Stimulated activated CD8-positive, alpha-beta memory T cell treated with anti-CD3 and anti-CD28 coated beads, Interleukin-7, amount 100 ng/mL, for 48 hours (primary cell): ENCODE measurements at places on chromosomes 3 and 15.

DNA sequence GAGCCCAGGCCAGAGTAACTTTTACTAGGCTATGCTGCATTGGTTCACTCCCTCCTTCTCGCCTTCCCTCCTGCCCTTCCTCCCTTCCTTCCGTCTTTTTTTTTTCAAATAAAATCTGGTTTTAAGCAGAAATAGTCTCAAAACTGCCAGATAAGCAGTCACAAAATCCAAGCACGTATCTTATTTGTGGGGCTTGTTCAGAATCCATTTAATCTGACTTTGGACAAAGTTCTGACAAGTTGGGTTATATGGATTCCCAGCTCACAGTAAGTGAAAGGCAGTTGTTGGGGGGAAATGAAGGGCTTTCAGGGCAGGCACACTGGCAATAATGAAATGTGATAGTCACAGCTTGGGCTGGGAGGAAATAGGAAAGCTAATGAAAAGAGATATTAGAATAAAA, 32.0 kb upstream of the PLXND1 start:
- DNase-seq, result no peak

DNA sequence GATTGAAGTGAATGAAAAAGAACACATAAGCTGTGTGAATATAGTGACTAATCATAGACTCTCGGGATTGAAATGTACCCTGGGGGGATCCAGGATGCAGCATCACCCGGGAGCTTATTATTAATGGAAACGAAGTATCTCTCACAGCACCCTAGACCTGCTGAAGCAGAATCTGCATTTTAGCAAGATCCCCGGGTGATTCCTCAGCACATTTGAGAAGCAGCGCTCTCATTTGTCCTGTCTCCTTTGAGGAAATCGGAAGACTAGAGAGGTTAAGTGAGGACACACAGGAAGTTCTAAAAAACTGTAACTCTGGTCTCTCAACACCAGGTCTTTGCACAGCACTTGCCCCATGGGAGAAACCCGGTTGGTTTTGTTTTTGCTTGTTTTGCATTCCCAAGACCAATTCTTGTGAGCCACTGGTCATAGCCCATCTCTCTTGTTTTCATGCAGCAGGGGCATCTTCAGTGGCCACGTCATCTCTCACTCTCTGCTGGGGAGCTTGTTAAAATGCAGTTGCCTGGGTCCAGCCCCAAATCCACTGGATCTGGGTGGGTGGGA, 30.2 kb downstream of the ZNF710 start:
- no peak for DNase-seq

GRCh38 chr3:10312391-10312790, 8.5 kb downstream of the SEC13 start:
- no peak for DNase-seq

DNA sequence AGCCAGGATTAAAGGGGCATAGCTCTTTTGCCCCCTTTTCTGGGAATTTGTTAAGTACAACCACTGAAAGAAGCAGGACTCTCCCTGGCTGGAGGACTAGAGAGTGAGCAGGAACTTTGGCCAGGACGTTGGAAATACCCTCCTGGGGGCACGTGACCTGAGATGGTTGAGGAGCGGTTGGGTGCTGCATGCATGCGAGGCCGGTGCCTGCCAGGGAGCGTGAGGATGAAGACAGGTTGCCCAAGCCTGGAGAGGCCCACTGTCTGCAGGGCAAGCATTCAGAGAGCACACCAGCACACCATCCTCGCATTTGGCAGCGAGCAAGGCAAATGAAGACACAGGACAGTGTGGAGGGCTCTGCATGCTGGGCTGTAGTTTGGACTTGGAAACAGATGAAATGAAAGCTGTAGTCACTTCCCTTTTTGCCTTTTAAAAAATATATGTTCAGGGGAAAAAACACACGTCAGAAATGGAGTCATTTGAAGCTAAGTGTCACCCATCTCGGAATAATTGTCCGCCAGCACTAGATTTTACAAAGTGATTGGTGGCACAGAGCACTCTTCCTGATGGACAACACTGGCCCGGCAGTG, 217.6 kb downstream of the SLCO3A1 start:
- no peak for DNase-seq

- DNase-seq, result no peak
Measured at GRCh38 chr3:120040813-120041377, 53.4 kb downstream of the GSK3B start.

DNA sequence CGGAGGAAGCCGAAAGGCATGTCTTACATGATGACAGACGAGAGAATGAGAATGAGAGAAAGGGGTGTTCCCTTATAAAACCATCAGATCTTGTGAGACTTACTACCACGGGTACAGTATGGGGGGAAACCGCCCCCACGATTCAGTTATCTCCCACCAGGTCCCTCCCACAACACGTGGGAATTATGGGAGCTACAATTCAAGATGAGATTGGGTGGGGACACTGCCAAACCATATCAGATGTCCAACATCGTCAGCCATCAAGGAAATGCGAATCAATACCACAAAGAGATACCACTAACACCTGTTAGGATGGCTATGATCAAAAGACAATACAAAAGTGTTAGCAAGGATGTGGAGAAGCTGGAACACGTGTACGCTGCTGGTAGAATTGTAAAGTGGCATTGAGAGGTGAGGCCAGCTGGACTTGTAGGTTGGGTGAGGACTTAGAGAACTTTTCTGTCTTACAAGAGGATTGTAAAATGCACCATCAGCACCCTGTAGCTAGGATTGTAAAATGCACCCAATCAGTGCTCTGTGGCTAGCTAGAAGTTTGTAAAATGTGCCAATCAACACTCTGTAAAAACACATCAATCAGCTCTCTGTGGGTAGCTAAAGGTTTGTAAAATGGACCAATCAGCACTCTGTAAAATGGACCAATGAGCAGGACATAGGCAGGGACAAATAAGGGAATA, 37.5 kb downstream of the VGLL4 start:
- no peak for DNase-seq

GRCh38 chr15:22887157-22887951, 48.9 kb downstream of the NIPA2 start:
- DNase-seq, result no peak

- no peak for DNase-seq
Measured at GRCh38 chr3:113212150-113212843, 940 bp downstream of the BOC start.

DNA sequence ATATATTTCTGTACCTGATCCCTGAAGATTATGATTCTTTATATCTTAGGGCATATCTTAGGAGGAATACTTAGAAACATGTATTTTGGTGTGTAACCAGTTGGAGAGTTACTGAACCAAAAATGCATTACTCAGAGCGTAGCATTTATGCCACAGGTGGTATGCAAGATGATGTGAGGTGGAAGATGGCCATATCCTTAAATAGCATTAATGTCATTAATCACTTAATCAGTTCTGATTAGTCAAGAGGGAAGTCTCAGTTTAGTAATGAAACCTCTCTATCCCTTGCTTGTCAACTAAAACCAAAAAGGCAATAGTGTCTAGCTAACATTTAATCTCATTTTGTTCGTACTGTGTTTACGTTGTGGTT, 130.5 kb upstream of the PHLDB2 start:
- no peak for DNase-seq

DNA sequence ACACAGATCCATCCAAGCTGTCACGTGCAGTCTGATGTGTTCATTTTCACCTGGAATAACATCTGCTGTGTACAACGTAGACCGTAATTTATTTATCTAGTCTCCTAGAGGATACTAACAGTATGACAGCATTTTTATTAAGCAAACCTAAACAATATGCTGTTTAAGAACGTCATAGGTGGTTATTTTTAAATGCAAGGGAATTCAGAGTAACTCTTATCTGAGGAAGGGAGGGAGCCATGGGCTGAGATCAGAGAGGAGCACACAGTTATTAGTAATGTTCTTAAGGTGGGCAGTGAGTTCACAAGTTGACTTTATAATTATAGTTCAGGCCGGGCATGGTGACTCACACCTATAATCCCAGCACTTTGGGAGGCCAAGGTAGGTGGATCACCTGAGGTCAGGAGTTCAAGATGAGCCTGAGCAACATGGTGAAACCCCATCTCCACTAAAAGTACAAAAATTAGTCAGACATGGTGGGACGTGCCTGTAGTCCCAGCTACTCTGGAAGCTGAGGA, 193.6 kb downstream of the UACA start:
- DNase-seq, result no peak

DNA sequence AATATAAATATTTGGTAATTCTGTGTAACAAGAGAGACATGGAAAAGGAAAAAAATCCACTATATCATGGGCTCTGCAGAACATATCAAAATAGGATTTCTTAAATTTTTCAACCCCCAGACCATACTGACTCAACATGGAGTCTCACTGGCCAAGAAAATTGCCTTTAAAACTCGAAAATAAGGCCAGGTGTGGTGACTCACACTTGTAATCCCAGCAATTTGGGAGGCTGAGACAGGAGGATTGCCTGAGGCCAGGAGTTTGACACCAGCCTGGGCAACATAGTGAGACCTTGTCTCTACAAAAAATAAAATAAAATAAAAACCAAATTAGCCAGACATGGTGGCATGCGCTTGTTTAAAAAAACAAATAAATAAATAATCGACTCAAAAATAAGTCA, 294.4 kb upstream of the TPRG1 start:
- no peak for DNase-seq

- no peak for DNase-seq
Measured at GRCh38 chr3:152359385-152360248, 90.9 kb downstream of the MBNL1 start.

DNA sequence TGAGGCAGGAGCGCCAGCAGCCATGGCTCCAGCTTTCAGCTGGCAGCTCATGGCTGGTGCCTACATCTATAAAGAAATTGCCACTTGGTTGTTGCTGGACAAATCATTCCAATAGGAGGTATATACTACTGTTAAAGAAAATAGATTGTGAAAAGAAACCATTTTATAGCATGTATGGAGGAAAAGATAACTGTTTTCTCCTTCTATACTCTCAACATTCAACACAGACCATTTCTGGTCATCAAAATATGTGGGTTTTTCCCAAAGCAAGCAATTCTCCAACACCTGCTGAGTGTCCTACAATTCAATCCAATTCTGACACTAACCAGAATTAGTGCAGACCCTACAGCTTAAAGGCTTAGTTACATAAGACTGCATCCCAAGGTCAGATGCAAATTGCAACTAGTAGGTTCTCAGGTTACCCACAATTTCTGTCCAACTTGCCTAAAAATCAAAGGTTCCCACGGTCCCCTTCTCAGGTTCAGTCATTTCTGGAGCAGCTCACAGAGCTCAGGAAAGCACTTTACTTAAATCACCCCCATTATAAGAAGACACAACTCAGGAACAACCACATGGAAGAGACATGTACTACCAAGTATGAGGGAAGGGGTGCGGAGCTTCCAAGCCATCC, 42.4 kb upstream of the STRIT1 start:
- DNase-seq, result no peak

DNA sequence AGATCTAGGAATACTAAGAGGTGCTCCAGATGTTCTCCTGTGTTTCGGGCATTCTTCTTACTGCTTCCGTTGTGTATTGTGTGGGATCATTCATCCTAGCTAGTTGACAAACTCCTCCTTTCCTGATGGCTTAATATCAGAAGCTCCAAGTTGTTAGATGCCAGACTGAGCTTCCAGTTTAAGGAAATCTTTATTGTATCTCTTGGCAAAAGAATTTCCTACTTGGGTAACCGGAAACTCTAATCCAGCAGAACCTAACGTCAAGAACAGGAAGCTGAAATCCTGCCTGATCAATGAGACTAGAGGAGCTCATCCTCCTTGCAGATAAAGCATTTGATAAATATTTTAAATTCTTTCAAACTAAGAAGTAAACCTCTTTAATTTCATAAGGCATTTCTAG, 27.7 kb upstream of the MYH15 start:
- no peak for DNase-seq
